ENCODE measurements at places on chromosomes 16 and 17.

GRCh38 chr17:41544491-41544892 is 16.4 kb upstream of the KRT19 start:
- DNase-seq, result peak; percentile 97

DNA sequence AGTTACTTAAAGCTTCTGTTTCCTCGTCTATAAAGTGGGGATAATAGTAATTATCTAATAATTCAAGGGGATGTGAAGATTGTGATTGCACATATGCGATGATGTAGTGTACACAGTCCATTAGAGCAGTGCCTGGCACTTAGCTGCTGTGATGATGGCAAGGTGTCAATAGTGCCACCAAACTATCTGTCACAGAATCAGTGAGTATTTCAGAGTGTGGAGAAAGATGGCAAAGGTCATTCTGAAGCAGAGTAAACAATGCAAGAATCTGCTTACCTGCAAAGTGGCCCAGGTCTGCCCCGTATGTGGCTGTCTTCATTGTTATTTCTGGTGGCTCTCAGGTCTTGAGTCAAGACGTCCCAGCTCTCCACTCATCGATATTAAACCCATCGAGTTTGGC is 15.1 kb downstream of the SYT17 start:
- no peak for DNase-seq

DNA sequence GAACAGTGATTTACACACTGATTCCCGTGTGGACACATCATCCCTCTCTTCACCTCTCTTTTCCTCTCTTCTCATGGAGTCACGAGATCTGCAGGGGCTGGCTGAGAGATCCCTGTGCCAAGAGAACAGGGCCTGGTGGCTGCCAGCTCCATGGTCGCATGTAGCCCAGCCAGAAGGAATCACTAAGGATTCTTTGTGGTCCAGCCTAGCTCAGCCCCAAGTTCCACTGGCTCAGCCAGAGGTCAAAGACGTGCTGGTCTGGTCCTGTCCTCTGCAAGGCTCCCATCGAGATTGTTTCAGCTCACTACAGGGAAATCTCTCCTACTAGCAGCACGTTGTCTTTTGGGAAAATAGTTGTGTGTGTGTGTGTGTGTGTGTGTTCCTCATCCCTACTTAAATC is 66.4 kb downstream of the NDEL1 start:
- no peak for DNase-seq

DNA sequence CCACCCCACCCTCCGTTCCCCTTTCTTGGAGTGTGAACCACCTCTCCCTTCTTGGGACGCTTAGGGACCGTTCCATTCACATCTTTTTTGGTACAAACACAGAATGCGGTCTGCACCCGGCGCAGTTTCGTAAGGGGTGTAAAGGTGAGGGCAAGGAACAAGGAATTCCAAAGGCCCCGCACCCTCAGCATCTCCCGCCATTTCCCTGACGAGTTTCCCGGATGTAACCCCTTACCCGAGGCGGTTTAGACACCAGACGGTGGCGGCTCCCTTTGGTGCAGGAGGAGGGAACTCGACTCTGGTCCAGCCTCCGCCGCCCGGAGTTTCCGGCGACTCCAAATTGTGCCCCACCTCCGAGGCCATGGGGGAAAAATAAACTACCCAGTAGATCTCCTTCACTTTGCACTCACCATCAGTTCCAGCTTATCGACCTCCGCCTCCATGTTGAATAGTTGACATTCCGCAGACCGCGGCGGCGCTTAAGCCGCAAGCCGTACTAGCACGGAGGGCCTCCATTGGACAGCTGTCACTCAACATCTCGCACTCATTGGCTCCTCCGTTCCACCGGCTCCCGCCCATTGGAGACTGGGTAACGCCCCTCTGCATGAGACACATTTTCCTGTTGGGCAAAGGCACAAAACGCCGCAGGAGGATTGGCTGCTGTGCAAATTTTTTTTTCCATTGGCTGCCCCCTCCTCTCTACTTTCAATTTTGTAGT is at the start of gene SKA2:
SKA2 (minus strand) TSS at position 466 of the 718 bp plus-strand sequence; CDS start at position 443, 23 bp downstream.
- peak; percentile 100 for DNase-seq

- no peak for DNase-seq
Observed at GRCh38 chr17:59832883-59833379, 59.8 kb downstream of the TUBD1 start.

DNA sequence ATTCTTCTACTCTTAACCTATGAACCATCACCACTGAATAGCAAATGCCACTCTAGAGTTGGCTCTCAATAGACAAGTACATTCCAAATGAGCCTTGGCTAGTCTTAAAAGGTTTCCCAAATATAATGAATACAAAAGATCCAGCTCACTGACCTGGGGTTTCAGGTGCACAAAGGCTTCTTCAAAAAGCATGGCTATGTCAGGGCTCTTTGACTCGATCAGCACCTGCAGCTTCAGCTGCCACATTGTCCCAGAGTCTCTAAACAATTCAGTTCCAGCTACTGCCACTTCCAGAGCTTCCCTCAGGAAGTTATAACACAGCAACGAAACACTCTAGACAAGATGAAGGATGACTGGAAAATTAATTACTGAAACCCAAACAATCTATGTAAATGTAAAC is 16.0 kb upstream of the COPRS start:
- no peak for DNase-seq

DNA sequence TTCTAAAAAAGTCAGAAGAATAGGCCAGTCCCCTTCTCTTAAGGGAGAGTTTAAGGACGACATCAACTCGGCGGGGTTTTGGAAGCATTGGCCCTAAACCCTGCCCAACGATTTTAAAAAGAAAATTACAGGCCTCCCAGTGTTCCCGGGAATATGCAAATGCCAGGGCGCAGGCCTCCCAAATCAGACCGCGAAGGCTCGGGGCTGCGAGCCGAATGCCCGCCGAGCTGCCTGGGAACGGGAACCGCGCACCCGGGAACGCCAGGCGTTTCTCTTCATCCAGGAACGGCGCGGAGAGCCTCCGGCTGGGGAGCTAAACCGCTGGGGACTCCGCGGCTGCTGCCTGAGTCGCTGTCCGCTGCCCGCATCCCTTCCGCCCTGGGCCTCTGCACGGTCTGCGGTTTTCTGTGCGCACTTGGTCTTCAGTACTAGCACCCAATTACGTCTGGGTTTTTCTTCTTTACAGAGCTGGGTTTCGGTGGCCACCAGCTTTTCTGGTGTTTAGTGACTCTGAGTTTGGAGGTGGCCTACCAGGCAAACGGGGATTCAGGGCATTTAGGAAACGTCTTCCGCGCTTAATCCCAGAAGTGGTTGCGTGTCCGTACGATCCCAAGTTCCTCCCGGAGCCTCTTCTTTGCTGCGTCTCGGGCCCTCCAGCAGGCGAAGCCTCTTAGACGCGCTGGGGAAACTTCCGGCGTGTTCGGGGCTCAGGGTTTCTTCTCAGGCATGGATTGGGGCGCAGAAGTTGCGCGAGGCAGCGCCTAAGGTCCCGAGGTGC is 5.7 kb downstream of the IRX5 start:
- DNase-seq, result no peak

GRCh38 chr17:42720996-42721583 is 23.8 kb downstream of the EZH1 start:
- peak; percentile 84 for DNase-seq

DNA sequence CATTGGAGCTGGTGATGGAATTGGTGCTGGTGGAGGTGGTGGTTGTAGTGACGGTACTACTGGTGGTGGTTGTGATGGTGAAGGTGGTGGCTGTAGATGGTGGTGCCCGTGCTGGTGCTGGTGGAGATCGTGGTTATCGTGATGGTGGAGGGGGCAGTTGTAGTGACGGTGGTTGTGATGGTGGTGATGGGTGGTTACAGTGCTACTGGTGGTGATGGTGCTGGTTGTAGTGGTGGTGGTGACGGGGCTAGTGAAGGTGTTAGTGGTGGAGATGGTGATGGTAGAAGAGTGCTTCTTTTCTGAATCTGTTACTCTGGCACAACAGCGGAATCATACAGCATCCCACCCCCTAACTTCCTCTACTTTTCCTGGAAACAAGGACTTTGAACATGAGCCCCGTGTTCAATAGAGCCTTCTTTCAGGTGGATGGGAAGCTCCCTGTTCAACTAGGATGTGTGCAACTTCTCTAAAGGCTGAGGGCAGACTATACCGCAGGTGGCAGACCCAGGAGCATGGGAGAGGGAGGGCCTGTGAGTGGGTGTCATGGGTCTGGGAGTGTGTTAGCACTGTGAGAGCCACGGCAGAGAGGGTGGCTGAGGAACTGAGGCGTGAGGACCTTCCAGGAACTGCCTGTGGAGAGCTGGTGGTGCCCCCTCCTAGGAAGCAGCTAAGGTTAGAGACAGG is 8.2 kb downstream of the TBX21 start:
- no peak for DNase-seq

DNA sequence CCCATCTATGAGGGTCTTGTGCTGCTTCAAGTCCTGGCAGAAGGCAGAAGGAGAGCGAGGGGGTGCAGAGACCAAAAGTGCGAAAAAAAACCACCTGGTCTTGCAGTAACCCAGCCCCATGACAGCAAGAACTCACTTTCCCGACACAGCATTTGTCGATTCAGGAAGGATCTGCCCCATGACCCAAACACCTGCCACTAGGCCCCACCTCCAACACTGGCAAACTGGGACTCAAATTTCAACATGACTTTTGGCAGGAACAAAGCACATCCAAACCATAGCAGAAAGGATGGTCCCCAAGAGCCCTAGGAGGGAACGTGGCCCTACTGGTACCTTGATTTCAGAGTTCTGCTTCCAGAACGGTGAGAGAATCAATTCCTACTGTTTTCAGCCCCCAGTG is 34.7 kb upstream of the KLHDC4 start:
- DNase-seq, result no peak

- no peak for DNase-seq
Observed at GRCh38 chr17:11240841-11241610, at the start of gene SHISA6. TSS of gene SHISA6 (plus strand) at chr17:11241213.

GRCh38 chr17:79273660-79274059 is 199.0 kb downstream of the ENGASE start:
- no peak for DNase-seq

DNA sequence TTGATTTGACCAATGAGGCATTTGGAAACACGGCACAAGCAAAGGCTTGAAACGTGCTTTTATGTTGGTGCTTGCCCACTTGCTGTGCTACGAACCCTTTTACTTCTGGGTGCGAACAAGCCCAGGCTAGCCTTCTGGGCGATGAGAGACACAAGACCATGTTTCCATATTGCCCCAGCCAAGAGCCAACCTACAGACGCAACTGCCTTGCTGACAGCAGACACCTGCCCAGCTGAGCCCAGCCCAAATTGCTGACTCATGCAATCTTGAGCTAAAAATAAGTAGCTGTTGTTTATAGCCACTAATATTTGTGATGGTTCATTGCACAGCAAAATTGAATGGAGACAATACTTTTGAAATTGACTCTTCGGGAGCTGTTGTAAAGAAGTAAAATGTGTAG is 464.5 kb downstream of the WWOX start:
- peak; percentile 64 for DNase-seq

GRCh38 chr17:77235370-77235941 is 94.7 kb downstream of the SEC14L1 start:
- no peak for DNase-seq

DNA sequence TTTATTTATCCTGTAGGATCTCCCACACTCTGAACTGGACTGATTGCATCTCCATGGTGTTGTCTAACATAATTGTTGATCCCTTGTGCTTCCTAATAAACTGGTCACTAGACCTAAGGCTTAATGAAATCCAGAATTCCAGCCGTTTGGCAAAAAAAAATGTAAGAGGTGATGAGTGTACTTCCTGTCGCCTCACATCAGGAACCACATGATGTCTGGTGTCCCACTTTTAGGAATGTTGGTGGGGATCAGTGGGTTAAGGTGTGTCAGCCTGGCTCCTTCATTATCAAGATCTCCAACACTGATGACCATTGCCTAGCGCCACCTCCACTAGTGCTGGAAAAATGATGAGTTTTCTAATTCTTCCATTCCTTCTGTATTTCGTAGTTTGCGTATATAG is 18.6 kb upstream of the LONP2 start:
- no peak for DNase-seq

- no peak for DNase-seq
Observed at GRCh38 chr16:85057948-85058347, 30.4 kb downstream of the KIAA0513 start.

DNA sequence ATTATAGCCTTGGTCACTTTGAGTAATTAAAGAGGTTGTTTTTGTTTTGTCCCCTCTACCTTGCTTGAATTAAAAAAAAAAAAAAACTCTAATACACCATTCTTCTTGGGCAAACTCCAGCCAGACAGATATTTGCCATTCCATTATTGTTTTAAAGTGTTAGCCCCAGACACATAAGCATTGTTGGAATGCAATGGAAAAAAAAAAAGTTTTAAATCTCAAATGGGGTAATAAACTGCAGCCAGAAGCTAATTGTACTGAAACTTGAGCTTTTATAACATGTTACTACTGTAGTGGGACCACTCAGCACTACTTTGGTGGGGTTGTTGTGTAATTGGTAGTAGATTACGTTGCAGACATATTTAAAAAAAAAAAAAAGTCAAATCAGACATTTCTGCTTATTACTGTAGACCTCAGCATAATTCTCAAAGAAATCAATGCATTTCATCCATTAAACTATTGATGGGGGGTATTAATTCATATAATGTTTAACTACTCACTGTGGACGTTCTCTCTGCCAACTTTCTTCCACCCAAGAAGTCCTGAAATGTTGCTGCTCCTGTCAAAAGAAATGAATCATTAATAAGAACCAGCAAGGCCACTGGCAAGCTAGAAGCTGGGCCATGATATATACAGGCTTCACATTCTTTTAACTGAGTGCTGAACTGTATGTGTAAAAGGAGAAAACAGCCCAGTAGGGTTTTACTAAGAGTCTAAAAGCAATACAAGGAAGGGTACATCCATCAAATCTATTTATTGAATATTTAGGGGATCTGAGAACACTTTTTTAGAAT is 626.6 kb upstream of the SOX9 start:
- DNase-seq, result no peak

DNA sequence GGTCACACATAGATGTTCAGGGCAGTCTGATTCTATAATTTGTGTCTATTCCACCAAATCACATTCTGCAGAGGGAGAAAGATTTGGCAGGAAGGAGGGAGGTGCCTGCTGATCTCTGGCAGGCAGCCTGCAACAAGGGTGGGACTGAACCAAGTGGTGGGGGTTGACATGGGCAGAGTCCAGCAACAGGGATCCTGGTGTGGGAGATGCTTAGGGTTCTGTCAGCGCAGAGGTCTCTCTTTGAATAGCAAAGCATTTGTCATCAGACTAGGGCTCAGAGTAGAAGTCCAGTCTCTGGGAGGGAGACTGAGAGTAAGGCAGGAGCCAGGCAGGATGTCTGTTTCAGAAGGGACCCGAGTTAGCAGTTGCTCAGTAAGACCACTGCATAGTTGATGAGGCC is 94.6 kb downstream of the UTP18 start:
- DNase-seq, result peak; percentile 79

GRCh38 chr17:65022751-65023700 is 33.5 kb downstream of the GNA13 start:
- DNase-seq, result no peak

DNA sequence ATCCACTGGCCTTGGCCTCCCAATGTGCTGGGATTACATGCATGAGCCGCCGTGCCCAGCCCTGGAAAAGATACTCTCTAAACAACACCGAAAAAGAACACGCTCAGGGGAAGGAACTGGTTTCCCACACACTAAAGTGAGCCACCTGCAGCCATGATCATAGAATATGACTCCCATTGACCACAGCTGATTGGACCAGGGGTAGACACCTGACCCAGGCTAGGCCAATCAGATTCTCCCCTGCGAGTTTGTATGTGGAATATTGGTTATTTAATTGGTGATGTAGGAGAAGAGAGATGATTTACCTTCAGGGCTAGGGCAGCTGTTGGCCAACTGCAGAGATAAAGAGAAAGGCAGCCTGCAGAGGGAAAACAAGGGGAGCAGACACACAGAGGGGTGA is 9.0 kb upstream of the GGA2 start:
- DNase-seq, result no peak
